Hippocampal formation (tissue), 2 donors: ENCODE measurements at places on chromosomes 5 and 9.

DNA sequence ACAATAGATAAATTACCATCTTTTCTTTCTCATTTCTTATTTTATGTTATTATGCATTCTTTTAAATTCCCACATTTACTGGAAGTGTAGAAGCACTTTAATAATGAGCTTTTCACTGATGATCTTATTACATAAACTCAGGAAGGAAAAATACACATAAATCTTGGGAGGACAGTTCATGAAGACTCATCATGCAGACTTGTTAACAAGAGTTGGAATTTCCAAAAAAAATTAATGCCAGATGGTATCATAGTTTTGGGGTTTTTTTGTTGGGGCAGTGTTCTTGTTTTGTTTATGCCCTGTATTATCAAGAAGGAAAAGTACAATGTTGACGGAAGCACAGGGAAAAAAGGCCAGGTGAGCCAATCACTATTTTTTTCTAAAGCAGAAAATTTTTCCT is 35.1 kb downstream of the CEMIP2 start:
- DNase-seq, result no peak

DNA sequence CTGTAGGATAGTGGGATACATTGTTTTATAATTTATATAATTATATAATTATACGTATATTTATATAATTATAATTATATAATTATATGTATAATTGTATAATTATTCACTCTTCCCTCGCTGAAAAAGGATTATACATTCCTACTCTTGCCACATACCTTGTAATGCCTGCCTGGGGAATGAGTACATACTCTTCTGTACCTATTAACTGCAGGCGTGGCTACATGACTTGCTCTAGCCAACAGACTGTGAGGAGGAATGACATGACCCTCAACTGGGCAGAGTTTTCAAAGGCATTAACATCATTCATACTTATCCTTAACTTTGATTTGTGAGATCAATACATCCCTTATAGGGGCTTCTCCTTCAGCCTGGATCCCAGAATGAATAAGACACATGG is 19.1 kb downstream of the ERMP1 start:
- DNase-seq, result no peak

DNA sequence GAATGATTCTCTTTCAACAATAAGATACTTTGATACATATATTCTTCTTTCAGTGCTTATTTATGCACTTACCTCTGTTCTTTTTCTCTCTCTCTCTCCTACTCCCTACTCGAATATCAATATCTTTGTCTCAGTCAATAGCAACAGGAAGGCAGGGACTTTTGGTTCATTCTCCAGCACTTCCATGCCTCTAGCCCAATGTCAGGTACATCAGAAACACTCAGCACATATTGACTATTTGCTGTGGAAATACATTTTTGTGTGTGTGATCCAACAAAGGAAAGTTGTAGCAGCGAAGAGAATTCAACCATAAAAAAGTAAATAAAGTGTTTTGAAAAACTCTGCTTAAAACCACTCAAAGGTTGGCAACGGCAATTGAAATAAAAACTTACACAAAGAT is 12.6 kb downstream of the DIRAS2 start:
- DNase-seq, result no peak

DNA sequence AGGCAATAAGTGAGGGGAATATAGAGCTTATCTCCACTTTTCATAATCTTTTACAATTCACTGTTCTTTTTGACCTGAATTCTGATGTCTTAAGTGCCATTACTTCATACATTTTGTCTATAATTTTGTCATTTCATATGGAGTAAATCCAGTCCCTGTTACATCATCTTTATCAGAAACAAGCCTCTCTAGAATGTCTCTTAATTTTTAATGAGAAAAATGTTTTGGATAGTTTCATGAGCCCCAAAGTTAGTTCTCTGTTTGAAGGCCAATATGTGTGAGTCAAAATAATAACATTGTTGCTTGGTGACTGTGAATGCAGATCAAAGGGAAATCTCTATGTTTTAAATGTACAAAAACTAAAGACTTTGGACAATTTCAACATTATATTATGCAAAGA is 329.6 kb upstream of the ARRDC3 start:
- no peak for DNase-seq

GRCh38 chr9:71734950-71735349 is 33.4 kb downstream of the CEMIP2 start:
- DNase-seq, result no peak

DNA sequence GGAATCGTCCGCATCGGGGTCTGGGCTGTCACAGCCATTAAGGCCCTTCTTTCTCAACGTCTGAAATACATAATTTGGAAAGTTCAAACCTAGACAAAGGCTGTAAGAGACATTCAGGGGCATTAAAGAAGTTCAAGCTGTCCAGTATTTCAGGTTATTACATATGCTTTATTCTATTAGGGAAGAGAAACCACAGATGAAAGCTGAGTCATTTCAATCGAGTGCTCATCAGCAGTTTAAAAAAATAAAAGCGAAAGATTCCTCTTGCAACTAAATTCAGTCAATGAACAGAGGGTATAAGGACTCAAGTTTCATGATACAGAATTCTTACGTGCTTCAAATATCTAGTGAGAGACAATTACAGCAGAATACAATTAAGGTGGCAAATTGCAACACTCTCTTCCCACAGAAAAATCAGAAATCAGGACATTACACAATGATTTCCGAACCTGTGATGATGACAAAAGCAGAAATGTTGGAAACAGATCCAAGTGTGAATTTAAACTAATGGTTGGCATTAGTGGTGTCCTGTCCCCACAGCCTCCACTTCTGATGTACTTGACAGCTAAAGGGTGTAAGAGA is 121.6 kb downstream of the MEF2C start:
- no peak for DNase-seq

DNA sequence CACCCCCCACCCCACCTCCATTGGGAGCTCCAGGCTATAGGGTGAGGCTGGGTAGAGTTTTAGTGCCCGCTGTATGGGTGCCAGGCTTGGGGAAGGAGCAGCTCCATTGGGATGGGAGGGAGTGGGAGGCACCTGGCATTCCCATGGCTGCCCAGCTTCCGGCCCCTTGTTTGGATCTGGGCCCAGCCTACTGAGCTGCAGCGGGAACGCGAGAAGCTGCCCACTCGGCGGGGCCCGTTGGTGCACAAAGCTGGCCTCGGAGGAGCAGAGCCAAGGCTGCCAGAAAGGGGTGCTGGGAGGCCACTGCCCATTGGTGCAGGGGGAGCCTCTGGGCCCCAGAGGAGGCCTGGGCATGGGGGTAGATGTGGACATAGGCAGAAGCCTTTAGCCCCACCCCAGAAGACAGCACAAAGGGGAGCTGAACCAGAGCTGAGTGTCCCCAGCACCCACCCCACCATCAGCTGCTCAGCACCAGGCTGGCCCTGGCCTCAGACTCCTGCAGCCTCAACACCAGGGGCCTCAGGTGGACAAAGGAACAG is 4.4 kb downstream of the LCN9 start:
- DNase-seq, result no peak

DNA sequence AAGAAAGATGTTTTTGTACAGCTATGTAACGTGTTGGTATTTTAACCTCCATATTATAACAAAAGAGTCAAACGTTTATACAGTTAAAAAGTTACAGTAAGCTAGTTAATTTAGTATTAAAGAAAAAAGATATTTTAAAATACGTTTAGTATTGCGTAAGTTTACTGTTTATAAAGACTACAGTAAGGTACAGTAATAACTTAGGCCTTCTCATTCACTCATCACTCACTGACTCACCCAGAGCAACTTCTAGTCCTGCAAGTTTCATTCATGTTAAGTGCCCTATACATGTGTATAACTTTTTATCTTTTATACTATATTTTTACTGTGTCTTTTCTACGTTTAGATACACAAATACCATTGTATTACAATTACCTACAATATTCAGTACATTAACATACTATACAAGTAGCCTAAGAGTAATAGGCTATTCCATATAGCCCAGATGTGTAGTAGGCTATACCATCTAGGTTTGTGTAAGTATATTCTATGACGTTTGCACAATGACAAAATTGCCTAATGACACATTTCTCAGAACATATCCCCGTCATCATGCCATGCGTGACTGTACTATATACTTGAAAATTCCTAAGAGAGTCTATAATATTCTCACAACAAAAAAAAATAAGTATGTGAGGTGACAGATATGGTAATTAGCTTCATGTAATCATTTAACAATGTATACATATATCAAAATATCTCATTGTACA is 33.8 kb downstream of the ERP44 start:
- DNase-seq, result no peak
